ENCODE measurements at places on chromosomes 5 and 9.

GRCh38 chr9:137171149-137171900, 531 bp downstream of the TMEM210 start:
- no peak for DNase-seq

DNA sequence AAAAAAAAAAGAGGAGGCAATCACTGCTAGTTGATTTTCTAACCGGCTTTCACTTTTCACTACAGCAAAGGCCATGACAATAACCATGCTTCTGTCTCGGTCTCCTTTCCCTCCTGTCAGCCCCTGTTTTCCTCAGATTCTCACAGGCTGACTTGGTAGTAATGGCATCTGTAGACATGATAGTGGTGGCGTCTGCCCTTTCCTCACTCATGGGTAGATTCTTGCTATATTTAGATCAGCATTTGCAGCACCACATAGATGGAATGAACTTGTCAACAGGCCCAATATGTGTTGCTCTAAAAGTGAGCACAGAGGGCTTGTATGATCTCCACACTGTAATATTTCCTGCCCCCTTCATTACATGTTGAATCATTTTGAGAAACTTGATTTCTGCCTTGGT, 120.3 kb upstream of the FTMT start:
- no peak for DNase-seq

DNA sequence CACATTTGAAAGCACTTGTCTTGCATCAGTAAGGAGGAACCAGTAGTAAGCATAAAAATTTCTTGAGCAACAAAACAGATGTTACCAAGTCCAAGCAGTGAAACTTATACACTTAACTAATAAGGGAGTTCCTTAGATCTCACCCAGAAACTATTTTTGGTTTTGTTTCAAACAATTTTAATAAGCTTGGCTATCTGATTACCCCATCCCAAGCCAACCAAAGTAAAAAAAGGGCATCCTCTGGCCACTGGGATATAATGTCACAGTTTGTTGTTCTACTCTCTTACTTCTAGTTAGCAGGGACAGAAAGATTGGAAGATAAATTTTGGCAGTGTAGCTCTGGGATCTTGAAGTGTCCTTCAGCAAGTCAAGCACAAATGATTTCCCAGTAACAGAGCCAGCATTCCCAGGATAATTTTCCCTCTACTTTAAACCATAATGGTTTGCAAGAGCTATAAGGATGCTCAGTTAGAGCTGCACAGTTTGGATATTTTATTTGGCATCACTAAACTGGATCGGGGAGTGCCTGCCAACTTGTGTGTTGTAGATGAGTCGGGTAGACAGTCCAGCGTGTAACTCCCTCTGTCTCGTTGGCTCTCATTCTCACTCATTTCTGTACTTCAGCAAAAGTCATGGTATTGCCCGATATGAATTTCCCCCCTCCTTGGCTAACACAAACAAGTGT, 161.9 kb upstream of the HMHB1 start:
- no peak for DNase-seq

GRCh38 chr5:96324708-96325107, 108.3 kb downstream of the PCSK1 start:
- peak; percentile 82 for DNase-seq

GRCh38 chr5:120779674-120780073, 315.6 kb downstream of the PRR16 start:
- DNase-seq, result no peak

DNA sequence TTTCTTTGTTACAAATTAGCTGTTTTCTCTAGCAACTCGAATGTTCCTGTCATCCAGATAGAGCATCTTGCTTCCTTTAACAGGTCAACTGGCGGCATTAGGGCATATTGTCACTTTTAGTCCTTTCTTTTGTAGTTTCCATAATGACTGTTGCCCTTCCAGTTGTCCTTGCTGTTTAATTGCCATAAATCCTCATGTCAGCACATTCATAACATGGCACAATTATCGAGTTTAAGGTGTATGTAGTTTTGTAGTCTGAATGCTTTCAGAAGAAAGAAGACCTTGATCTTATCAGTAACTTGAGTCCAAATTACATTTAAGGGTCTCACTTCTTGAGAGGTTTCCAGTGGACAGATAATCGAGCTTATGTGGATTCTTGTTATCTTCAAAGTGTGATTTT, 161.7 kb upstream of the CDH12 start:
- no peak for DNase-seq

DNA sequence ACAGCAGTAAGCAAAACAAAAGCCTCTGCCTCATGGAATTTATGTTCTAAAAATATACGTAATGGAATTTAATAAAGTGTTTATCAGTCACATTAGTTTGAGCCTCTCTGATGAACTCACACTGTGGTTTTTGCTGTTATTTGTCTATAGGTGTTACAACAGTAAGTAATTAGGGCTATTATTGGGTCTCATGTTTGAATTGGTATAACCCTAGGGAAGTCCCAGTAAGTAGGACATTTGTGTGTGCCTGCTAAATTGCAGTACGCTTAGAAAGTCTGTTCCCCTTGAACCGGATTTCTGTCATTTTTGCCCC, 197.6 kb downstream of the NR3C1 start:
- no peak for DNase-seq

- DNase-seq, result no peak
Observed at GRCh38 chr5:128597156-128597555, 59.1 kb upstream of the FBN2 start.

DNA sequence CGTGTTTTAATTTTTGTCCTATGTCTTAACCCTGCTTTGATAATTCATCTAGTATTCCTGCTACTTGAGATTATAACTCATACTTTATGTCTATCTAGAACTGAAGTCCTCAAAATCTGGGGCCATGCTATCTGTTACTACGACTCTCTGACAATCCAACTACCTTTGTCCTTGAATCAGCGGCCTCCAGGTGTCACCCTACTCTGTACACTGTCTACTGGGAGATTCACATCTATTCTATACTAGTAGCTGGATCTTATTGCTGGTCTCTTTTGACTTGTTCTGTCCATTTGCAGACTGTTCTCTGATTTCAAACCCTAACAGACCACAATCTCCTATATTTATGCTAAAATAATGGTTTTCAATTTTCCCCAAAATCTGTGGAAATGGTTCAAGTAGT, 225.5 kb upstream of the ELAVL2 start:
- no peak for DNase-seq

DNA sequence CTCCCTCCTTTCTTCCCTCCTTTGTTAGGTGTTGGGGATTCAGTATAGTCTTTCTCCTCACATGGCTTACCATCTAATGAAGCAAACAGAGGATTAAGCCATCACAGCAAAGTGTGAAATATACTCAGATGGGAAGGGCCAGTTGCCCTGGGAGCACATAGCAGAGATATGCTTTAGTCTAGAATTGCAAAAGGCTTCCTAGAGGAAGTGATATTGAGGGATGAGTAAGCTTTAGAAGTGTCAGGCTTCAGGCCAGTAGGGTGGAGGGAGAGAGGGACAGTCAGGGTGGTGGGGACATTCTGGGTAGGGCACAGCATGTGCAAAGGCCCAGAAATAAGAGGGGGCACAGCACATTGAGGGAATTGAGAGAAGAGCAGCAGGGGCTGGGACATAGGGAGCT, 46.2 kb upstream of the GLRA1 start:
- no peak for DNase-seq

DNA sequence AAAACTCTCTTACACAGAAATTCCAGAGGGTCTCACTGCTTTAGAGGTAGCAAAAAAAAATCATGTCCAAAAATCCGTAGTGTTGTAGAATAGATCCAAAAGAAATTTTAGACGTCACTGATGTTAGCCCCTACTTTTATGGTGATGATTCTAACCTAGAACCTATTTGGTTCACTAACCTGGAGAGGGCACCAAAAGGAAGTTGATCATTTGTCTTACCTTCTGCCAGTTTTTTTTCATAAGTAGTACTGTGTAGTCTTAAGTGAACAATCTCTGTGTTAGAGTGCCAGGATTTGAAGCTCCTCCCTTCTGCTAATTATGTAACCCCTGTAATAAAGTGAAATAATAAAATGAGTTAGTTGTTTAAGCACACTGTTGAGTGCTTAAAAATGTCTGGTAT, 215.2 kb downstream of the SMARCA2 start:
- DNase-seq, result no peak

DNA sequence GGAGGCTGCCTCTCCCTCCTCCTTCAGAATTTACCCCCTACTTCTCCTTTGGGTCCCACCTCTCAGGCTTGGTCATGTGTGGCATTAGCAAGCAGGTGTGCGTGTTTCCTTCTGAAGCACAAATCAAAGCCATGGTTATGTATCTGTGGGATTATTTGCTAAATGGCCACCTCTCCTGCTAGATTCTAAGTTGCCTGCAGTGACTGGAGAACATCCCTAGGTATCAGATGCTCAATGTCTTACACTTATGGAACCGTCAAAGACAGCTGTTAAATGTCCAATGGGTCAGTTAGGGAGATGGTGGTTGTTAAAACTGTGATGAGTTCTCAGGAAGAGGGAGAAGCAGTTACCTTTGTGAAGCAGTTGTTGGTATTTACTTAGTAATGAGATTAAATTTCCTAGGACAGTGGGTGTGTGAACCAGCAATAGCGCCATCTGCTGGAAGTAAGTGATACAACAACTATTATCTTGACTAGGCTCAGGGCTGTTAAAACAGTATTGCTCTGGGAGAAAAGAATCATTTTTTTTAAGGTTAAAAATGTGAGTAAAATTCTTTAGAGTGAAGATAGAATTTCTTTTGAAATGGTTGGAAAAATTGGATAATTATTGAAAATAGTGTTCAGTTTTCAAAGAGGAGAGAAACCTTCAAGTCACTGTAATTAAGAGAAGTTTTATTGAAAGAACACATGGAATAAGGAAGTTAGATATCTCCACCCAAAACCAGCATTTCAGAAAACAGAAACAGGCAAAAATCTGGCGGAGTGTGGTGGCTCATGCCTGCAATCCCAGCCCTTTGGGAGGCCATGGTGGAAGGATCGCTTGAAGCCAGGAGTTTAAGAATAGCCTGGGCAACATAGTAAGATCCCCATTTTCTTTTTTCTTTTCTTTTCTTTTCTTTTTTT, 71.3 kb downstream of the TMC1 start:
- peak; percentile 84 for DNase-seq

DNA sequence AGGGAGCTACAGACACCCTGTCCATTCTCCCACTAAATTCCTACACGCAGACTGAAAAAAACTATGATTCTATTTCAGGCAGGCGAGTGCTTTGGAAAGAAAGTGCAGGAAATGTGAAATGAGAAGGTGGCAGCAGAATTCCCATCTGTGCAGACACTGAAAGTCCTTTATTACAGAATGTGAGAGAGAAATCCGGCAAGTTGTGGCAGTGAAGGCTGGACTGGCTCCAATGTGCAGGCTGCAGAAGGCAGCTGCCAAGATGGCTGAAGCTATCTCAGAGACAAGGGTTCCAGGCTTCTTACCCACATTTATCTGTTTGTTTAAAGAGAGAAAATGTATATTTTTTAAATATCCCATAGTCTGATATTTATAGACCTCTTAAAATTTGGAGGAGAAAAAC, 161.8 kb upstream of the VLDLR start:
- DNase-seq, result no peak

GRCh38 chr9:32424616-32425015, 40.2 kb downstream of the ACO1 start:
- no peak for DNase-seq

DNA sequence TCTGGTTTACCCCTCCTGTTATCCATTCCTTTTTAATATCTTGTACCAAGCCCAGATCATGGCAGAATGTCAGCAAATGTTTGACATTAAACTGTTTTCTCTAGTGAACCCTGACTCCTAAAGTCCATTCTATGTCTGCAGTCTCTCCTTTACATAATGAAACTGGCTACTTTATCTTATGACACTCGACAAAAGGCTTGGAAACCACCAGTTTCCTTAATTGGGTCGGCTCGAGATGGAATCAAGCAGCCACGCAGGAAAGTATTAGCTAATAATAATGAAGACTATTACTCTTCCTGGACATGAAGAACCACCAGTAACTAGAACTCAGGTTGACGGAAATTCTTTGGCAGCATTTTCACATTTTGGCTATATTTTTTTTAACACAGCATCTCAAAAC, 17.5 kb downstream of the DAP start:
- DNase-seq, result no peak

DNA sequence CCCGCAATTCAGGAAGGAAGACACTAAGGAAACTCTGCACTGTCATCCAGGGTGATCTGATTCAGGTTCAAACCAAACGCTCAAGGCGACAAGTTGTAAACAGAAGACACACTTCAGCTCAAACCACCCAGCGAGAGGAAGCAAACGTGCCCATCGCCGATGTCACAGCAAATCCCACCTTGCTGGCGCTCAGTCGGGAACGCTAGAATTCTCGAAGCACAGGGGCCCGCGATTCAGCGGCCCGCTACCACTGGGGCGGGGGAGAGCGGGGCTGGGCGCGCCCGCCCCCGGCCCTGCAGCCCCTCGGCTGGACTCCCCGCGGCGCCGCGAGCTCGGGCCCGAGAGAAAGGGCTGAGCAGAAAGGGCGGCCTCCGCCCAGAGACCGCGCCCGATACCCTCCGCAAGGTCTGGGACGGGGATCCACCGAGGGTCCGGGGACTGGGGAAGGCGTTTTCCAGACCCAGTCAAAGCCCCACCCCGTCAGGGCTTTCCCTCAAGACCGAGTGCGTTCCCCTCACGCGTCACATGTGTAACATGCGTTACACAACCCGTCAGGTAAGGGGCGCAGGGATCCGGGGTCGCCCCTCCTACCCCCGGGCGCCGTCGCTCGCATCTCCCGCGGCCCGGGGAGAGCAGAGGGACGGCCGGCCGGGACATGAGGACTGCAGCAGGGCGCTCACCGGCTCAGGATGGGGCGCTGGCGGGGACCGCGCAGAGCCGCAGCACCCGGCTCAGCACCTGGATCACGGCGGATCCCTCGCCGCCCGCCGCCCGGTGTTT, 469 bp downstream of the AGTPBP1 start:
- DNase-seq, result peak; percentile 30
